Hypothalamus (tissue), 51 donors: ENCODE measurements at places on chromosomes 5 and 9.

- DNase-seq, result no peak
Measured at GRCh38 chr5:107979291-107979690, 308.6 kb upstream of the EFNA5 start.

DNA sequence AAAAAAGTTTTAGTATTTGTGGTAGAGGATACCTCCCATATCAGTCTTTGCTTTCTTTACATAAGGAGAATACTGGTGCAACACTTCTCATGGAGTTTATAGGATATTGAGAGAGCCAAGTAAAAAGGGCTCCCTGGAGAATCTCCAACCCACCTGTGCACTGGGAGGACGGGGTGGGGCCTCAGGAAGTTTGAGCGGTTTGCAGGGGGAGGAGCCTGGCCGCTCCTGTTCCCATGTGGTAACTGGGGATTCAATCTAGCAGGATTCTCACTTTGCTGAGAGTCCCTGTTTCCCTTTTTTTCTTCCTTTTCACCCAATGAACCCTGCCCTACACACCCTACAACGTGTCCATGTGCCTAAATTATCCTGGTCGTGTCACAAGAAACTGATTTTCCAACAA lies 82.8 kb downstream of the APTX start:
- DNase-seq, result no peak

DNA sequence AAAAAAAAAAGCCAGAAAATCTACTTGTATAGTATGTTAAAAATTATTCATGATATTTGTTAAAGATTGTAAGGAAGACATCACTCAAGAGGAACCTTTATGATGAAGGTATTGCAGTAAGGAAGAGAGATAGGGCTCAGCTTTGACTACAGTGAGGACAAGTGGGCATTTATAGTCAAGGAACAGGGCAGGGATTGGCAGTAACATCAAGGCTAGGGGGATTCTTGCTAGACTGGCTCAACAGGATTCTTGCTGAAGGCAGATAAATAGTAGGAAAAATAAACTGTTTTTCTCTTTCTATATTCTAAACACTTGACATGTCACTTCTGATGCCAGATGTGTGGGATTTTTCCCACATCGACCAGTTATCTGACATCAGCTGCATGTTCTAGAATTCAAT lies 96.7 kb downstream of the ITGA1 start:
- DNase-seq, result no peak

- DNase-seq, result no peak
Measured at GRCh38 chr9:117526674-117527073, 111.8 kb upstream of the ASTN2 start.

- DNase-seq, result no peak
Measured at GRCh38 chr5:124252191-124252638, 494.2 kb downstream of the ZNF608 start.

DNA sequence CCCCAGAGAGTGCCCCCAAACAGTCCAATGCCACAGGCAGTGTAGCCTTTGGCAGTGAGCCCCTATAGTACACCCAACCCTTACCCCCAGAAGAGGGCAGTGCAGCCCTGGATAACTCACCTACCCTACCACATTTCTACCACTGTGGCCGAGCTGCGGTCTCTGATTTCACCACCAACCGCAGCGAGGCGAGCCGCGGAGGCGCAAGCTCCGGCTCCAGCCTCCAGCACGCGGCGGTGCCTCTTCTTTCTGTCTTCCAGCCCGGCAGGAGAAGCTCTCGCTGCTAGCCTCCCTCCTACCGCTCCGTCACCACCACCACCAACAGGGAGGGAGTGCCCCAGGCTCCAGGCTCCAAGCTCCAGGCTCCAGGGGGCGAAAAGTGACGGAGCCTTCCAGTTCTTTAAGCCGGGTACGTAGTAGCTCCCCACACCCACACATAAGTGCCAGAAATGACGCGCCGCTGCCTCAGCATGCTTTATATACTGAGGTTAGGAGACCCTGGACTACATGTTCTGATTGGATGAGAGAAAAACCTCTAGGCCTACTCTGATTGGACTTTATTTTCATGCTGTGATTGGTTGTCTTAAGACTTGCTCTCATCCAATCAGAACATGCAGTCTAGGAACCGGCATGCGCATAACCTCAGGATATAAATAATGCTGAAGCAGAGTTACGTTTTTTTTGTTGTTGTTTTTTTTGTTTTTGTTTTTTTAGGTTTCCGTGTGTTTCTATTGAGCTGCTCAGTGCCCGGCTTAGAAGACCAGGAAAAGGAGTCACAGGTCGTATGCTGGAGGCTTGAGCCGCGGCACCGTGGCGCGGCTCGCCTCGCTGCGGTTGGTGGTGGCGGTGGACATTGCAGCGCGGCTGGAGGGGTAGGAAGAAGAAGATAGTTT lies at the start of gene PCAT7:
Gene PCAT7 (plus strand): TSS at position 645 of the 893 bp plus-strand sequence.
- no peak for DNase-seq

- no peak for DNase-seq
Measured at GRCh38 chr9:20508242-20508641, 114.1 kb downstream of the MLLT3 start.

DNA sequence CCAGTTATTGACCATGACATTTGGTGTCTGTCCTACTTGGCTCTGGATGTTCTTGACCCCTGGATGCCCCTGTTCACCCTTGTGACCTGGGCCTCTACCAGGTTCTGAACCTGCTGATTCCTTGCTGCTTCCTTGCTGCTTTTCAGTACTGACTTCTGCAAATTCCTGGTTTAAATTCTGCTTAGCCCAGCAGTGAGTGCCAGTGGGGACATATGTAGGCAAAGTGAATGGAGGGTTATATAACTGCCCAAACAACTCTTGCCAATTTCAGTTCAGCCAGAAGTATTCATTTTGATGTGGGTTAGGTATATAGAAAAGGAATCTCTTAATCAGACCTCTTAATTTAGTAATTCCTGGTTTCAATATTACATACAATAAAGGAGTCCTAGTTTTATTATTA lies 220.6 kb downstream of the TAF11L14 start:
- DNase-seq, result no peak

DNA sequence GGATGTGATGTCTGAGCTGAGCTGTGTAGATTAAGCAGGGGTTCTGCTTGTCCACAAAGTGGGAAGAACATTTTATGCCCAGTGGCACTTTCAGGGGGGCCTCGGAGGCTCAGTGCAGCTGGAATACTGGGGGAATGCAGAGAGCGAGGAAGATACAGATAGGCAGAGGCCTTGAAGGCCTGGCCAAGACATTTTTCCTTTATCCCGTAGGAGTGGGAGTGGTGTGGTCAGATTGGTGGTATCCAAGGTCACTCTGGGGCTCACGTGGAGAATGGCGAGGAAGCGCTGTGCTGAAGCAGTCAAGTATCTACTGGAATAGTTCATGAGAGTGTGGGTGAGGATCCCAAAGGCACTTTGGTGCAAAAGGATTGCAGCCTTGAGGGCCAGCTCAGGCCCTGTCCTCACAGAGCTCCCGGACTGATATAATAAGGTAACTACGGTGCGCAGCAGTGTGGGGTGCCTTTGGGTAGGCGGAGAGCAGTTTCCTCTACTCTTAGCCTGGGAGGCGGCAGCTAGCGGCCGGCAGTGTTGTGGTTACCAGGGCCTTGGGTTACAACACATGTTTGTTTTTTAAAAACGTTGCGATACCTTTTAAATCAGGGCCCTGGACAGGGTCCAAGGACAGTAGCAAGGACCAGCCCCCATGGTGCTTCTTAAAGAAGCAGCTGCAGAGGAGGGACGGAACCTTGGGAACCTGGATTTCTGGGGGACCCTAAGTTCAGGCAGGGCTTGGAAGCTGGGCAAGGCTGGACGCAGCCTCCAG lies 10.8 kb upstream of the CCDC69 start:
- no peak for DNase-seq

DNA sequence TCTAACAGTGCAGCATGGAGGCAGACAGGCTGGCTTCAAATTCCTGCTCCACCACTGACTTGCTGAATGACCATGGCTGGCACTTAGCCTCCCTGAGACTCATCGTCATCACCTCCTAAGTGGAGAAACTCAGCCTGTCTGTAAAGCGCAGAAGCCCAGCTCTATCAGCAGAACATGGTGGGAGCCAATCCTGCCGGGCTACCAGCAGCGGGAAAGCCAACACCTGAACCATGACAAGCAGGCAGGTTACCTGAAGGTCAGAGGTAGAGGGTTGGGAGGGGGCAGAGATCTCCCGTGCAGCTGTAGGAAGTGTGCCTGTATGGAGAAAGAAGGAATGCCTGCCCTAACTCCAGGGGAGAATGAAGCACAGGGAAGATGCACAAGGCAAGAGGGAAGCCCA lies 72.6 kb upstream of the LRRTM2 start:
- DNase-seq, result no peak

- DNase-seq, result no peak
Measured at GRCh38 chr5:39427229-39427628, 2.4 kb upstream of the DAB2 start.

GRCh38 chr5:127415034-127415433 lies 102.4 kb upstream of the PRRC1 start:
- DNase-seq, result no peak

DNA sequence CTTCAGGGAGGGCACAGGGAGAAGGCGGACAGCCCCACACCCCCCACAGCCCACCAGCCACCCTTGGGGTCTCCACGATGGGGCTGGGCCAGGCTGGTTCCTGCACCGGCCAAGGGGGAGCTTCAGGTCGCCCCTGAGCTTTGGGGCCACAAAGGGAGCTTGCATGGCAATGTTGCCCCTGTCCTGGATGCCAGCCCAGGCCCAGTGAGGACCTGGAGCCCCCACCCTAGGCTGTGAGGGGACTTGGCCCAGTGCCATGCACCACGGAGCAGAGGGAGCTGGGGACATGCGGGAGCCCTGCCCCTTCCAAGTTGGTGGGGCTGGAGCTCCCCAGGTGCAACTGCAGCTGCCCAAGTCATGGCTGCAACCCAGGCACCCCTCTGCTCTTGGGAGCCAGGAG lies 18.4 kb downstream of the TMEM38B start:
- no peak for DNase-seq

DNA sequence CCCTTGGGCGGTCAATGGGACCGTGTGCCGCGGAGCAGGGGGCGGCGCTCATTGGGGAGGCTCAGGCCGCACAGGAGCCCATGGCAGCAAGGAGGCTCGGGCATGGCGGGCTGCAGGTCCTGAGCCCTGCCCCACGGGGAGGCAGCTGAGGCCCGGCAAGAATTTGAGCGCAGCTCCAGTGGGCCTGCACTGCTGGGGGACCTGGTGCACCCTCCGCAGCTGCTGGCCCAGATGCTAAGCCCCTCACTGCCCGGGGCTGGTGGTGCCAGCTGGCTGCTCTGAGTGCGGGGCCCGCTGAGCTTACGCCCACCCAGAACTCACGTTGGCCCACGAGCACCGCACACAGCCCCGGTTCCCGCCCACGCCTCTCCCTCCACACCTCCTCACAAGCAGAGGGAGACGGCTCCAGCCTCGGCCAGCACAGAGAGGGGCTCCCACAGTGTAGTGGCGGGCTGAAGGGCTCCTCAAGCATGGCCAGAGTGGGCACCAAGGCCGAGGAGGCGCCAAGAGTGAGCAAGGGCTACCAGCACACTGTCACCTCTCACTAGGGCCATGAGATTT lies 141.1 kb upstream of the OR13F1 start:
- DNase-seq, result no peak

GRCh38 chr5:170368586-170368985 lies 20.6 kb downstream of the KCNMB1 start:
- no peak for DNase-seq

DNA sequence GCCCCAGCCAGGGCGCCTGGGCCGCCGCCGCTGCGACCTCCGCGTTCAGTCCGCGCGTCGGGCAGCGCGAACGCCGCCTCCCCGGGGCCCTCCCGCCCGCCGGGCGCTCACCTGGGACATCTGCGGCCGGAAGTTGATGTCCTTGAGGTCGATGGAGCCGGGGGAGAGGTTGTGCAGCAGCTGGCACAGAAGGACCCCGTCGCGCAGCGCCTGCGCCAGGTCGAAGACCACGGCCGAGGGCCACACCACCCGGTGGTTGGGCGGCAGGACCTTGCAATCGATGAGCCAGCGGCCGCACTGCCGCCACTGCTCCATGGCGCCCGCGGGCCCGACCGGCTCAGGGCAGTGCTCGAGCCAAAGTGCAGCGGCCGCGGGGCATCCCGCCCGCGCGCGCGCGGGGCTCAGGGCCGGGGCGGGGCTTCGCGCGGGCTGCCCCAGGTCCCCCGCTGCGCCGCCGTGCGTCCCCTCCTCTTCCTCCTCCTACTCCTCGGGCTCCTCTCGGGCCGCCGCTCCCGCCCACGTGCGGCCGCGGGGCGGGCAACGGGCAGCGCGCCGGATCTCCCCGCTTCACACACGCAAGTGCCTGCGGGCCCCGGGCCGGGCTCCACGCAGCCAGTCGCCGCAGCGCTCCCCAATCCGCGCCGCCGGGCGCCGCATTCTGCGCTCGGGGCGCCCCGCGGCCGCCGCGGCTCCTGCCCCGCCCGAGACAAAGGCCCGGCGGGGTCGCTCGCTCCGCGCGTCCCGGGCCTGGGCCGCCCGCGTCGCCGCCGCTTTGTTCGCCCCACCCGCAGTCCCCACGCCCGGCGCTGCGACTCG lies at the start of gene VAV2:
Gene VAV2 (minus strand): TSS at position 361 of the 816 bp plus-strand sequence. CDS start 46 bp downstream, at position 315.
- no peak for DNase-seq
